Erythroblast (primary cell): ENCODE measurements at places on chromosomes 7 and 10.

DNA sequence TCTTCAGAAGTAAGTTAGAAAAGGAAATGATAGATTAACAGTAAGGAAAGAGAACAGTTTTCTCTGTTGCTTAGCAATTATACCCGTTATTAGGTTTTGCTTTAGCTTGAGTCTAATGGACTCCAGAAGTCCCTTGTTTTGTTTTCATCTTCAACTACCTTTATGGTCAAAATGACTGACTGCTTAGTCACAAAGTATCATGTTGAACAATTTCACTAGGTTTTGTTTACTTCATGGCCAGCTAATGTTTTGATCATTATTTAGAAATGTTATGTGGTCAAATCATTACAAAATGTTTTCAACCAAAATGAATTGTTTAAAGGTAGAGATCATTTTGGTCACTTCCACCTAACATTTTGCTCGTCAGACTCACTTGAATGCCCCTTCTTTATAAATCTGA, 1.9 kb downstream of the UBN2 start:
- peak; percentile 27 for DNase-seq

GRCh38 chr7:47661051-47661714, 79.3 kb upstream of the TNS3 start:
- DNase-seq: no peak

DNA sequence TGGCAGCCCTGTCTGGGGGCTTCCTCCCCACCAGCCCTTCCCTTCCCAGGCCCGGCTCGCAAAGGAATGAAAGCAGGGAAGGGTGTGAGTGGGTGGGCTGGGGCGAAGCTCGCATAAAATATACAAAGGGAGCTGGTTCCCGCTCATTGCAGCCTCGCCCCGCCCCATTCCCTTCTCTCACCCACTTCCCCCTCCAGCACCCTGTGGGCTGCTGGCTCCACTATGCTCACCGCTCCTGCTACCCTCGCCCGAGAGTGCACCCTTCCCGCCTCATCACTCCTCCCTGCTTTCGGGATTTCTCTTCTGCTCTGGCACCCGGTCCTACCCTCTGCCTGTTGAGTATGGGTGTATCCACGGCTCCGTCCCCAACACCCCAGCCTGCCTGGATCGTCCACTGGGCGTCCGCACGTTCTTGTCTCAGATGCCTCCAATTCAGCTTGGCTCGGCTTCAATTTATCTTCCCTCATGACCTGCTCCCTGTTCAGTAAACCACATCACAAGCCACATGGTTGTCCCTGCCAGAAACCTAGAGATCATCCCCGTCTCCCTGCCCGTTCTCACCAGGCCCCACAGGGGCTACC, 14.4 kb upstream of the TTYH3 start:
- no peak for DNase-seq

GRCh38 chr10:121819049-121819448, 108.8 kb downstream of the ATE1 start:
- no peak for DNase-seq

- peak; percentile 85 for DNase-seq
Observed at GRCh38 chr10:98028168-98028770, 2.2 kb downstream of the CRTAC1 start.

GRCh38 chr10:93452143-93452542, 30.0 kb downstream of the MYOF start:
- no peak for DNase-seq

- no peak for DNase-seq
Observed at GRCh38 chr10:97267671-97268070, 24.8 kb downstream of the ARHGAP19 start.

DNA sequence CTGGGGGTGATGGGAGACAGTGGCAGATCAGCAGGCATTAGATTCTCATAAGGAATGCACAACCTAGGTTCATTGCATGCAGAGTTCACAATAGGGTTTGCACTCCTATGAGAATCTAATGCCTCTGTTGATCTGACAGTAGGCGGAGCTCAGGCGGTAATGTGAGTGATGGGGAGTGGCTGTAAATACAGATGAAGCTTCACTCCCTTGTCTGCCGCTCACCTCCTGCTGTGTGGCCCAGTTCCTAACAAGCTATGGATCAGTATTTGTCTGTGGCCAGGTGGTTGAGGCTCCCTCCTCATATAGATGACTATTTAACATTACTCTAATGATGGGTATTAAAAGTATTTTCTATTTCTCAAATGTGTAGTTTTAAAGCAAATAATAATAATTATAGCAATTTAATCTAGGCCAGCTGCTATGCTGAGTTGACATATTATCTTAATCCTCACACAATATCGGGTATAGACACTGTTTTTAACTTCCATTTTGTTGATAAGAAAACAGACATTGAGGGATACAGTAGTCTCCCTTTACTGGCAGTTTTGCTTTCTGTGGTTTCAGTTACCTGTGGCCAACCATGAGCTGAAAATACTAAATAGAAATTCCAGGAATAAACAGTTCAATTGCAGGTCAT, 39.9 kb downstream of the KIF20B start:
- DNase-seq: peak; percentile 4
